NCI-H1436 treated with DMSO at 0.1 percent for 48 hours (cell line): ENCODE measurements at places on chromosomes 2 and 18.

GRCh38 chr2:168096158-168096557, 151.2 kb downstream of the STK39 start:
- no peak for DNase-seq

DNA sequence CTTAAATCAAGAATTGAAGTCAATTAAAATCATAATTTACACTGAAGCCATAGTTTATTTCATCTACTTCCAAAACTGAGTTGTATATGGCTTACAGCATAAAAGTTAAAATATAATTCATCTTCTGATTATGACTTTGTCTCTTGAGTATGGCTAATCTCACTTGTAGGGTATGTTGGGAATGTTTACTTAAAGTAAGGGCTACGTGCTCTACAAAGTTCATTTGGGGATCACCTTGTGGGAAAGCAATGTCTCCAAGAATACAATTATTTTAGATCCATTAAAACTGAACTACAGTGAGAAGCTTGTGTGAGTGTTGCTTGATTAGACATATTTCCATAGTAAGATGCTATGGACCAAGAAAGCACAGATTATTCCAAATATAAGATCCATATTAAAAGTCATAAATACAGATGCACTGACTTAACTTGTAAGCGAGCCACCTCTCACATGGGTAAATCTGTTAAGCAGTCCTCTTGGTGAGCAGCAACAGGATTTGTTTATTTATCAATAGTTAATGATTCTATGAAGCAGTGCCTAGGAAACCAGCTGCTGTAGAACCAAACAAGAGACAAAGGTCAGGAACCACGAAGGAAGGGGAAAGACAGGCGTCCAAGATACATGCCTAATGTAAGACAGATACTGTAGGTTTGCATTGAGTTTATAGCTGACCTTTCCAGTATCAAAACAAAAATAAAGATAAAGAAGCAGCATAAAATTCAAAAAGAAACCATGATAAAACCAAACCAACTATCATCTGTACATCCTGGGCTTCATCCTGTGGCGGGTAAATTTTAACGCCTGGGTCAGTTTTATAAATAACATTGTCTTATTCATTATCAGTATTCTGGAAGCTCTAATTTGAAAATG, 24.8 kb downstream of the DSG4 start:
- DNase-seq: no peak

DNA sequence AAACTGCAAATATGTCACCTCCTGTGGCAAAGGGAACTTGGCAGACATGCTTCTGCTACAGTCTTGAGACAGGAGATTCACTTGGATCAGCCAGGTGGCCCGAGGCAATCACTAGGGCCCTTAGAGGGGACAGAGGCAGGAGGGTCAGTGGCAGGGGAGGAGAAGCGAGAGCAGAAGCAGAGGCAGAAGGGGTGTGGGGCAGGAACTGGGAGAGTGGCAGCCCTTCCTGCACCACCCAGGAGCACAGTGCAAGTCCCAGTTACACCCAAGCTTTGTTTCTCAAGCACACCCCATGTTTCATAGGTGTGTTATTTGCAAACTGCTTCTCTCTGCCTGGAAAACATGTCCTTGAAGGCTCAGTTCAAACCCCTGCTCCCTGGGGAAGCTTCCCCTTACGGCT, 309.7 kb upstream of the MYT1L start:
- DNase-seq: no peak

DNA sequence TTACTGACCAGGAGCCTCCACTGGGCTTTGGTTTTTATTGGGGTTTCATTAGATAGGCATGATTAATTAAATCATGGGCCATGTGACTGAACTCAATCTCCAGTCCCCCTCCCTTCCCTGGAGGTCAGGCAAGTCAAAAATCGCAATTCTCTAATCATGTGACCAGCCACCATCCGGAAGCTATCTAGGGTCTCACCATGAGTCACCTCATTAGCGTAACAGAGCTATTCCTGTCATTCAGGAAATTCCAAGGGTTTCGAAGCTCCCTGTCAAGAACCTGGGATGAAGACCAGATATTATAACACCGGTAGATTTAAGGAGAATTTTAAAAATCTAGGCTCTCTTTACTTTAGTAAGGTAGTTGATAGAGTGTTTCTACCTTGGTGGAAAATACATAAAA, 180.3 kb upstream of the TCF4 start:
- no peak for DNase-seq

DNA sequence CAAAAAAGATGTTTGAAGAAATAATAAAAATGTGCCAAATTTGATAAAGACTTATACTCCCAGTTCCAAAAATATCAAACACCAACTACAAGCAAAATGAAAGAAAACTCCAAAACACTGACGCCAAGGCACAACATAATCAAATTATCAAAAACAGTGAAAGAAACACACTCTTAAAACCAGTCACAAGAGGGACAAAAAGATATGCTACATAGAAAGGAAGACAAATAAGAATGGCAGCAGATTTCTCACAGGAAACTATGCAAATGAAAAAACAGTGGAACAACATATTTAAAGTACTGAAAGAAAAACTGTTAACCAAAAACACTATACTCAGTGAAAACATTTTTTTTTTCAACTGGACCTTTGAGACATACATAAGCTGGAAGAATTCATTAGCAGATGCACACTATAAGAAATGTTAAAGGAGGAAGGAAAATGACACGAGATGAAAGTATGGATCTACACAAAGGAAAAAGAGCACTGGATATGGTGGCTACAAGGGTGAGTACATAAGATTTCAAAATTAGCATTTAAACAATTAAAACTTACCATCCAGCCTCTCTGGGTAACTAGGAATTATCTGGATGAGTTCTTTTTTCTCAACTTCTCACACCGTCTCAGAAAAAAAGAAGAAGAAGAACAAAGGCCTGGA, 94.0 kb upstream of the ACVR1C start:
- DNase-seq: no peak

- no peak for DNase-seq
These were observed 54.2 kb upstream of the LDLRAD4 start for GRCh38 chr18:13164406-13164805.

DNA sequence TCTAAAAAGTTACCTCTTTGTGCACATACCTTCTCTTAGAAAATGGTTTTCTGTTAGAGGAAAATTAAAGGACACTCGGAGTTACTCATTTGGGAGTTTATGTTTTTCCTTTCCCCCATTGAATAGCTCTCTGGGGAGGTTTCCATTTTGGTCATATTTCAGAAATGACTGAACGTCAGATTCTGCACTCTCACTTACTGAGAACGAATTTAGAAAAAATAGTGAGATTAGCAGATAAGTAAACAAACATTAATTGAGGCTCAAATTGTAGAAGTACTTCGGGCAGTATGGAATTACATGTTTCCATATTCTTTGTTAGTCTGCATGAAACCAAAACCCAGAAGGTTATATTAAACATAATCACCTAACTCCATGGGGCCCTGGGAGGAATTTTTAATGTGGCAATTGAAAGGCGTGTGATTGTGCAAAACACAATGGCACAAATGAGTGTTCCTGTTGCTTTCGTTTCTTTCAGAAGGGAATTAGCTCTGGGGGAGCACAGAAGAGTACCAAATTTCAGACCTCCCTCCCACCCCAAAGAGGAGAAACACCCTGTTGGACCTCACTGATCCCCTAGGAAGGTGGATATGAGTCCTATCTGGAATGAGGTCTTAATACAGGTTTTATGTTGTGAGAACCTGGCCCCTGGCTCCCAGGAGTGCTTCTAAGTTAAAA, 212.3 kb downstream of the BCL2 start:
- no peak for DNase-seq

DNA sequence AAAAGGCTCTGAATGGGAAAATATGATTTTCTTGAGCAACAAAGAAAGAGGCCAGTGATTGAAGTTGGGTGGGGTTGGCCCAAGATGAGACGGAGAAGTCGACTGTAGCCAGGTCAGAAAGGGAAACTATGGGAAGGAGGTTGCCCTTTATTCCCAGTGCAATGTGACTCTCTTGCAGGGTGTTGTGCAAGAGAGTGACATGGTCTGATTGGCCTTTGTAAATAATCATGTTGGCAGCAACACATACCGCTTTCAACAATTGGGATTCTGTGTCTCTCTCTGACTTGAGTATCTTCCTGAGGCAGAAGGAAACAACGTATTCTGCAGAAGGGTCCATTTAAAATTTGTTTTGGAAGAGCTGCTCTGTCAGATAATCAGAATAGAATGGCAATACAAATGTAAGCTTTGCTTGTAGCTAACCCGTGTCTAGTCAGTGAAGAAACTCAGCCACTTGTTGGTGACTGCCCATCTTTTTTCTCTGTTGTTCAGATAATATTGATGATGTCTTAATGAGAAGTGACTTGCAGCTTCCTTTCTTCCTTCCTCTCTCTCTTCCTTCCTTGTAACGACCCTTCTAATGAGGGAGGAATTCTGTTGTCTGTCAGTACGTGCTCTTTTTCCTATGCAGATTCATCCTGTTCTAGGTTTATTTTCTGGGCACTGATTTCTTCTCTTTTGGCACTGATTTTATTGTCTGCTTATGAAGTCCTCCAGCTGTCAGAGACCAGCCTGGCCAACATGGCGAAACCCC, 311.0 kb upstream of the FAM98A start:
- no peak for DNase-seq

GRCh38 chr2:209805351-209805750, 33.7 kb downstream of the UNC80 start:
- no peak for DNase-seq

GRCh38 chr2:234334756-234335155, 162.1 kb downstream of the ARL4C start:
- no peak for DNase-seq

DNA sequence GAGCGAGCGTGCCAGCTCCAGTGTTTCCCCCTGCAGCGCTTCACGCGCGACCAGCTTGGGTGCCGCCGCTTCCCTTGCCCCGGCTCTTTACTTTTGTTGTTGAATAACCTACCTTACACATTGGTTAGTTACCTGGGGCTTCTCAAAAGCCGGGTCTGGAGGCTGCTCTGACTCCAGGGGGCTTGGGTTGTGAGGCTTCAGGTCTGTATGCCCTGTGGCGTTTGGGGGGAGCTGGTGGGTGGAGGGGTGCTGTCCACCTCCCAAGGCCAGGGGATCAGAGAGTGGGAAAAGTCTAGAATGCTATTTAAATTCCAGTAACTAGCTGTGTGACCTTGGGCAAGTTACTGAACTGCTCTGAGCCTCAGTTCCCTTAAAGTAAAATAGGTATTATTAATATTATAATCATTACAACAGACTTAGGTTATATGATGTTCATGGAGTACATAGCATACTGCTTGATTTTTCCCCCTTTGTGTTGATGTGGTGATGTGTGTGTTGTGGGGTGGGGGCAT, 770 bp downstream of the LYPD6B start:
- no peak for DNase-seq
